ENCODE measurements at places on chromosomes 2 and 18.

GRCh38 chr18:79524181-79525078, 128.7 kb downstream of the NFATC1 start:
- peak; percentile 63 for DNase-seq

DNA sequence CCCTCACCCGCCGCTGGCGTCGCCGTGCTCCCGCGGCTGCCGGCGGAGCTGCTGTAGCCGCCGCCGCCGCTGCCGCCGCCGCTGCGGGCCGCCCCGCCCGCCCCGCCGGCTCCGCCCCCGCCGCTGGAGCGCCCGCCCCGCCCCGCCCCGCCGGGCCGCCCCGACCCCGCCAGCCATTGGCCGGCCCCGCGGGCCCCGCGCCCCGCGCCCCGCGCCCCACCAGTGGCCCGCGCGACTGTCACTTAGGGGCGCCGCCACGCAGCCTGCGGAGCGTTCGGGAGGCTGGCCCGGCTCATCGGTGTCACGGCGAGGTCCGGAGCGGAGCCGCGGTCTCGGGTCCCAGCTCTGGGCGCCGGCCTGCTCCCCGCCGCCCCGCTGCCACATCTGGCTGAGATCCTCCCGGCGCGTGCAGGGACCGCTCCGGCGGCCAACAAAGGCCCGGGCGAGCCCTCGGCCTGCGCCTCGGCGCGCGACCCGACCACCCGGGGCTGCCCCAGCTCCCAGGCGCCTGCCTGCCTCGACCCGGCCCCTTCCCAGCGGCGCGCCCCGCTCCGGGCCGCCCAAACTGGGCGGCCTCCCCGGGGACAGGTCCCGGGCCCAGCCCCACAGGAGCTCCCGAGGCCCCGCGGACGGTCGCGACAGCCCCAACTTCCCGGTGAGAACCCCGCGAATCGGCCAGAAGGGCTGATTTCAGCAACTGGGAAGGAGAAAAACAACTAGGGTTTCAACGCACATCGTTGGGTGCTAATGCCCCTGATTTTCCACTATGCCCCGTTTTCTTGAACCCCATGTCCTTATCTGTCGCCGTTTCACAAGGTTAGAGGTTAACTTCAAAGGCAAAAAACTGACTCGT, at the start of gene MGAT4A:
MGAT4A (minus strand) TSS at position 92 of the 853 bp plus-strand sequence. CDS start 4,800 bp downstream, outside the sequence.
- DNase-seq, result peak; percentile 79

- no peak for DNase-seq
These were observed 3.5 kb downstream of the NCKAP1 start for GRCh38 chr2:183034806-183035205.

GRCh38 chr2:96163768-96164429, 18.7 kb upstream of the DUSP2 start:
- no peak for DNase-seq

DNA sequence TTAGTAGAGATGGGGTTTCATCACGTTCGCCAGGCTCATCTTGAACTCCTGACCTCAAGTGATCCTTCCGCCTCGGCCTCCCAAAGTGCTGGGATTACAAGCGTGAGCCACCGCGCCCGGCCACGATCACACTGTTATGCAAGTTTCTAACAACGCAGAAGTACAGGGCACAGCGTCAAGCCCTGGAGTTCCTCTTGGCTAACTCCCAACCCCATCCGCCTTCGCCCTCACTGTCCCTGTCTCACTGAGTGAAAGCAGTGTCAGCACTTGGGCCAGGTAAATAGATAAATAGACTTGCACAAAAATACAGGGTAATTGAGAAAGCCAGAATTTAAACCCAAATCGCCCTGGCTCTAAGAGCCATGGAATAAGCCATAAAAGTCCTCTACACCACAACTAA, 111.7 kb downstream of the ACVR1 start:
- DNase-seq, result no peak

DNA sequence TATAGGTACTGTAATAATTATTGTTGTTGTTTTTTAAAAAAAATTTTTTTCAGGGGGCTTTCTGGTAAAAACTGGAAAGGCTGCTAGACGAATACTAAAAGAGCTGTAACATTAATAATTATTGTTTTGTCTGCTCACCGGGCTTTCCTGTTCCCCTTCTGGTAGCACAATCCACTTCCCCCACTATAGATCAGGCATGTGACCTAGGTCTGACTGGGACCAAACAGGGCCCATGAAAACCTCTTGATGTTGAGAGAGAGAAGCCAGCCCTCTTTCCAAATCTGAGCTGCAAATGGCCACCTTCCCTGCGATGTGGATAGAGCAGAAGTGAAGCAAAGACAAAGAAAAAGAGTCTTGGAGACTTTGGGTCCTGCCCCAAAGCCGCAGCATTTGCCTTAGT, 23.4 kb downstream of the SH2D6 start:
- no peak for DNase-seq

DNA sequence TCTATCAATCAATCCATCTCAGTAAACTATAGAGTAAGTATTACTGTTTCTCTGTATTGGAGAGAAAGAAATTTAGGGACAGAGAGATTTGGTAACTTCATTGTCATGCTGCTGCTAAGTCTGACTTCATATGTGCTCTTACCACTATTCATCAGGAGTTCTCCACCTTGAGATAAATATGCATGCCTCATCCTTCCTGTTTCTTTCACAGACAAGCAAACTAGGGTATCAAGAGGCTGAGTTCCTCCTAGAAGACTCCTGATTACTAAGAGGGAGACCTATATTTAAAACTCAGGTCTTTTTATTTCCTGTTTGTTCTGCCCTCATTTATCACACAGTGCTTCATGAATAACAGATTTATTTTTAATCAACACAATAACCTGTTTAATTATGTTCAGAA, 34.1 kb downstream of the RIT2 start:
- no peak for DNase-seq

GRCh38 chr18:48055351-48055750, 124.9 kb upstream of the SMAD2 start:
- DNase-seq, result no peak

- no peak for DNase-seq
These were observed 1328.7 kb upstream of the NXPH2 start for GRCh38 chr2:140108706-140109475.

- no peak for DNase-seq
These were observed 117.8 kb downstream of the ALK start for GRCh38 chr2:29803537-29803936.

Measured in left forelimb (tissue), 1 donor.